ENCODE measurements at places on chromosomes 12 and 14. TPM values are rescaled to one million over a fixed set of nuclear protein-coding genes. Genes with fewer than 3 reads are reported as not detected.
A peak's percentile ranks its signal among the peaks of the same experiment; 100 is the strongest.

GRCh38 chr14:35534873-35535482 is 1.0 kb downstream of the INSM2 start:
- peak; percentile 51 for DNase-seq

The CLEC1B gene
- total RNA-seq: not detected

The PEX5 gene
- total RNA-seq: 26.8 TPM

GRCh38 chr14:102164241-102164641 is 24.5 kb downstream of the WDR20 start:
- peak; percentile 16 for DNase-seq

The SERPINA3 gene
- 0.57 TPM for total RNA-seq

The ADCY4 gene
- total RNA-seq: not detected

- no peak for DNase-seq
Observed at GRCh38 chr14:24699052-24699451, 65.1 kb upstream of the GZMB start.
